Uterine smooth muscle cell (primary cell): ENCODE measurements at places on chromosomes 2 and 18. TPM values are rescaled to one million over a fixed set of nuclear protein-coding genes. Genes with fewer than 3 reads are reported as not detected.

Gene NOTO
- not detected in 2 replicates for total RNA-seq

Gene NAT8
- total RNA-seq: not detected in 2 replicates

Gene SPC25
- total RNA-seq: 2.6 and 15.2 TPM in 2 replicates

Gene C1GALT1C1L
- 0.50 and 2.0 TPM in 2 replicates for total RNA-seq
